ENCODE measurements at places on chromosomes 3 and 15.

DNA sequence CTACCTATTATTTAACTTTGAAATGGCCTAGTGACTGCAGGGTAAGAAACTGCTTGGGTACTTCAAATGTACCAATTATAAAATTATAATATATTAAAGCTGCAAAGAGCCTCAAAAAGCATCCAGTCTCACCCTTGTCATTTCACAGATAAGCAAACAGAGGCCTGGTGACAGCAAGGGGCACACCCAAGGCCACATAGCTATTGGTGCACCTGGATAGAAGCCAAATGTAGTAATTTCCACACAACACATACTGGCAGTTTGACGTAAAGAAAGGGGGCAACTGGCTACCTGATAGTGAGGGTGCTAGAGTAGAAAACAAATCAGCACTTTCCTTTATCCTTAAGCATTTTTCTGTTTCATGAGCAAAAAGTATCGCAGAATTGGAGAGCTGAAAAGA is 51.1 kb downstream of the IFT57 start:
- DNase-seq: no peak

- no peak for DNase-seq
Observed at GRCh38 chr15:56272454-56272853, 28.8 kb upstream of the RFX7 start.

- DNase-seq: no peak
Observed at GRCh38 chr15:80168421-80168820, 15.6 kb downstream of the FAH start.

GRCh38 chr3:174325834-174326700 is 533.1 kb upstream of the NAALADL2 start:
- no peak for DNase-seq

DNA sequence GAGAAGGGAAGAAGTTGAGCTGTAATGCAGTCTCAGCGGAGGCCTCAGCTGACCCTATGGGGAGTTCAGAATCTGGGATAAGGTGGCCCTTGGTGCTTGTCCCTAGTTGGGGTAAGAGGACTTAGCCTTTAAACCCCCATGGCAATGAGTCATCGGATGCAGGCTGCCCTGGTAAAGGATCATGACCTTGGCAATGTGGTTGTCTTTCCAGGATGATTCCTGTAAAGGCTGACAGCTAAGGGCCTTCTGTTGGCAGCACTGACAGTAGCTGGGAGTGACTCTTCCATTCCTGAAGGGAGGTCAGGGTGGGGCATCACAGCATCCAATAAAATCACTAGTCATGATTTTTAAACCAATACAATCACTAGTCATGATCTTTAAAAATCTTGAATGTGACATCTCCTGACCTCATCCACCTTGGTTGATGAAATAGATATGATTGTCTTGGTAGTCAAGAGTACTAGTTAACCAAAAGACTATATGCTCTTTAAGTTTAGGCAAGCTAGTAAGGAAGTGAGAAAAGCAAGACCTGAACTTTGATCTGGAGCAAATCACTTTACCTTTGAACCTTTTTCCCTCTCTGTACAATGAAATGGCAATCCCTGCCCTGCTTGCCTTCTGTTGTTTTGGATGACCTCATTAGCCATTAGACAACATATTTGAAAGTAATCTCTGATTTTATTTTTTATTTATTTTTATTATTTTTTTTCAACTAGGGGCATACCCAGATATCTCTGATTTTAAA is 71.3 kb upstream of the CACNA1D start:
- no peak for DNase-seq

GRCh38 chr3:53038679-53039375 is 7.0 kb downstream of the SFMBT1 start:
- no peak for DNase-seq

GRCh38 chr15:101521069-101521468 is 31.6 kb upstream of the PCSK6 start:
- DNase-seq: no peak

DNA sequence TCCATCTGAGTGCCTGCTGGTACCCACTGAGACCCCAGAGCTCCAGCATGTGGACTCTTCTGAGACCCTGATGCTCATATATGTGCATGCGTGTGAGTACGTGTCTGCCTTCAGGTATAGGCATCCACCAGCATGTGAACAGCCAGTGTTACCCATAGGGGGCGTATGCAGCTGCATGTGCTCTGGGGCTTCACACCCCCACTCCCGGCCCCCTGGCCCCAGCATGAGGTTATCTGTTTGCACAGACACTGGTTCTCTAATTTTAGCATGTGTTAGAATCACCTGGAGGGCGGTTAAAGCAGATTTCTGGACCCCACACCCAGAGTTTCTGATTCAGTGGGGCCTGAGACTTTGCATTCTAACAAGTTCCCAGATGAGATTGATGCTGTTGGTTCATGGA is 824 bp upstream of the CILP start:
- DNase-seq: no peak

DNA sequence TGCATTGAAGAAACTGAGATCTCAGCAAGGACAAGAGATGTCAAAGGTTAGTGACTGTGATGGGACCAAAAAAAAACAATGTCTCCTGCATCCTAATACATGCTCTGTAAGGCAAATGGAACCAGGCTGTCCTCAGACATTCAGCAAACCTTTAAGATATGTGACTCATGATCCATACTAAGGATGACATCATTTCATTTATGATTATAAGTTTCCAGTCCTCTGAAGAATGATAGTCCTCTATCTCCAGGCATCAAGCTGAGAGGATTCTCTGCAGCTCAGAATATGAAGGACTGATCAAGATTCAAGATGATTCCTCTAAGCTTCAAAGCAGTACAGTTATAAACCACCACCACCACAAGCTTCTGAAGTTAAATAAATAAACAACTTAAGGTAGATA is 47.6 kb downstream of the SSR3 start:
- DNase-seq: no peak

- no peak for DNase-seq
Observed at GRCh38 chr3:8486936-8487335, 14.7 kb upstream of the LMCD1 start.

- DNase-seq: no peak
Observed at GRCh38 chr3:126954141-126954842, 28.6 kb upstream of the PLXNA1 start.

GRCh38 chr3:47318916-47319315 is 36.2 kb downstream of the KLHL18 start:
- DNase-seq: no peak

Data from activated effector memory CD4-positive, alpha-beta T cell treated with Interleukin-2 at 50 U/mL for 16 hours (primary cell).